ENCODE measurements at places on chromosomes 1 and 21.
A peak's percentile ranks its signal among the peaks of the same experiment; 100 is the strongest.

DNA sequence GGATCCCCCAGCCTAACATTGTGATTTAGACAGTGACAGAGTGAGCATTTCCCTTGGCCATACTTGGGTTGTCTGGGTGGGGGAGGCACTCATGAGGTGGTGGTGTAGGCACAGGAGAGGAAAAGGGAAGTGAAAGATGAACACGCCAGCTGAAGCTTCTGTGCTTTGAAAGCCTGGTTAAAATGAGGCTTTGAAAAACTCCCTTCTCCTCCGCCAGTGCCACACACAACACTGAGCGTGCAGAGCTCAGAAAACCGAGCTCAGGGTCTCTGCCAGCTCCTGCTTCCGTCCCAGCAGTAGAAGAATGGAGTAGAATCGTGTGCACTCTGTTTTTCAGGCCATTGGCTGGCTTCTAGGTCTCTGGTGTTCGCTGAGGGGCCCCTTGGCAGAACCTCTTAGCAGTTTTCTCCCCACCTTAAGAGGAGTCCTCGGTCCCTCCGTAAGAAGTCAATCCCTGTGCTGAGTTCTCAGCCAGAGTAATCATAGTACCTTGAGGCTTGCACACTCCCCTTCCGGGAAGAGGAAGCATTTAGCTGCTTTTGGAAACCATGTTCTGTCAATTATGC is 12.9 kb downstream of the PLEKHM2 start:
- DNase-seq = no peak

- no peak for DNase-seq
These were observed 1.2 kb upstream of the ZNF683 start for GRCh38 chr1:26373789-26374188.

DNA sequence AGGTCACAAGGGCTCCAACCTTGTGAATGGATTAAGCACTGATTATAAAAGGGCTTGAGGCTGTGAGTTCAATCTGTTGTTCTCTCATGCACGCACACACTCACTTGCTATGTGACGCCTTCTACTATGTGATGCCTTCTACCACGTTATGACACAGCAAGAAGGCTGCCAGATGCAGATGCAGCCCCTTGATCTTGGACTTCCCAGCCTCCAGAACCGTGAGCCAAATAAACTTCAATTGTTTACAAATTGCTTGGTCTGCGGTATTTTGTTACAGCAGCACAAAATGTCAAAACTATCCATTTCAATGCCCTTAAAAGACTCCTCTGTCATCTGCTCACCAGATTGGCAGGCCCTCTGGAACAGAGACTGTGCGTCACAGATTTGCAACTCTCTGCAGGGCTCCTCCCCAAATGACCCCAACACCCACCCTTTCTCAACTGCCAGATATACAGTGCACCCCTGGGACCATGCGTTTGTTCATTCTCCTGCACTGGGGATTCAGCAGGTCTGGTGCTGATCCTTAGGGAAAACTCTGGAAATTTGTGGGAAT is 47.8 kb upstream of the KANK4 start:
- no peak for DNase-seq

- no peak for DNase-seq
These were observed 121.2 kb downstream of the LMX1A start for GRCh38 chr1:165235155-165235776.

GRCh38 chr21:41768437-41769042 is 1.7 kb upstream of the RIPK4 start:
- DNase-seq = no peak

DNA sequence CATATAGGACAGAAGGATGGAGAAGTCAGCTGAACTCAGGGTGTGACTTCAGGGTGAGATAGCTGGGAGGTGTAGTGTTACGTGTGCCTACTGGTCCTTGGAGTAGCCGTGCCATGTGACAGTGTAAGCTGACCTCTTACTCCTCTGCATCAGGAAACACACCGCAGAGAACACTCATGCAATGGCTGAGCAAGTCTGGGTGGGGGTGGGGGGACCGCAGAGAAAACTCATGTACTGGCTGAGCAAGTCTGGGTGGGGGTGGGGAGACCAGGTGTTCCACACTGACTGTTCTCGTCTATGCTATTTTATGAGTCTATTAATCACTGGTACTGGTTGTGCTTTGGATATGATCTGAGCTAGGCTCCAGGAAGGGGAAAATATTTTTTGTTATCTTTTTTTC is 233.1 kb downstream of the PAPPA2 start:
- no peak for DNase-seq

DNA sequence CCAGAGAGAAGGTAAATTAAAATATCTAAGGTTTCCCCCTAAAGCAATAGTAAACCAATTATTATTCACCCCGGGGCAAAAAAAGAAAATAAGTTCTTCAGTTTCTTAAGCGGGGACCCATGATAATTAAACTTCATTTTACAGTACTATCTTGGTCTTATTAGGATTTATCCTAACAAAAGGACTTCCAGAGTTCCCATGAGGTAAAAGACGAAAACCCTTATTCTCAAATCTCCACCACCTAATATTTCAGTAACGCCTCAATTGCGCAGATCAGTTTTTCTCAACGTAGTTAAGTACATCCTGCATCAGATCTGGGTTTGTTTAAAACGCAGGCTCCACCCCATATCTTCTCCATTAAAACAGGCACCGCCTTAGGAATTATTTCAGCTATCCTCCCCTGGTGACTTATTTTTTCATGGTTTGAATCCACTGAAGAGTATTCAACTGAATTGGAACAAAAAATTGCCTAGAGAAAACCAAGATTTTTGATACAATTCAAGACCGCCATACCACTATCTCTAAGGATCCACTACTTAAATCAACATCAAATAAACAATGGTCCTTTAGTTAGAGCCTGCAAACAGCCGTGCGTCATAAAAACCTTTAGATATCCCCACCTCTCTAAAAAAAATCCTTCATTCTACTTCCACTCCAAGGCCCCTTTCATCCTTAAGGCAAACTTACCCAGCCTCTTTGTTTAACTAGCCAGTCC is 1.7 kb downstream of the MCL1 start:
- DNase-seq = no peak

DNA sequence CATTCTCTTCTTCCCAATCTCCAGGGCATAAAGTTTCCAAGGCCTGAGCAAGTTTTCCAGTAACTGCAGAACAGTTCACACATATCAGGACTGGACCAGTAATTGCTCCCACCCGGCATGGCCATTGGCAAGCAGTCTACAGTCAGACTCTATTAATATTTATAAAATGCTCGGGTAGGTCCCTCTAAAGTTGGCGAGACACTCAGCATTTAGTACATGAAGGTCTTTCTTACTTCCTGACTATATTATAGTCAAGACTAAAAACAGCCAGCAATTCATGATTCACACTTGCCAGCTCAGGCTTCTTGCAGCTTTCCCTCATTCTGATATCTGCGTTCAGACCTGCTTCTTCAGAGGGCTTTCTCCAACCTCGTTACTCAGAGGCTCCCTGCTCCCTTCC is 25.4 kb downstream of the GADD45A start:
- no peak for DNase-seq

DNA sequence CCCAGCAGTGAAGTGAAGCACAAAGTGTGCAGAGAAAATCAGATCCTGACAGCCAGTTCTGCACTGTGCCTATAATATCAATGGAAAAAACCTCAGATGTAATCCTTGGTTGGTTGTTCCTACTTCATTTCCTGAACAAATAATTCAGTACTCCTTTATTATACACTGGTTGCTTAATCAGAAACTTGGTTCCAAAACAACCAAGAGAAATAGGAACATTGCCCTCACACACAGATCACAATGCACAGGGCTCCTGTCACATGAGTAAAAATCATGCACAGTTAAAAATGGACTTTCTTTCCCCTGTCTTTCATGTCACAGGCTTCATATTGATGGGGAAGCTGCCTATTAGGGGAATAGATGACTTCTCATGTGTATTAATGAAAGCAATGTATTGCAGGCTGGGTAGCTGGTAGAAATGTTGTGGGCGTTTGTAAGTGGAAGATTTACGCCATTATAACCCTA is 9.7 kb downstream of the DNASE2B start:
- no peak for DNase-seq

- no peak for DNase-seq
These were observed 154.6 kb downstream of the PLPPR5 start for GRCh38 chr1:98849969-98850636.

- DNase-seq = no peak
These were observed 547.3 kb upstream of the BEND5 start for GRCh38 chr1:49323925-49324540.

DNA sequence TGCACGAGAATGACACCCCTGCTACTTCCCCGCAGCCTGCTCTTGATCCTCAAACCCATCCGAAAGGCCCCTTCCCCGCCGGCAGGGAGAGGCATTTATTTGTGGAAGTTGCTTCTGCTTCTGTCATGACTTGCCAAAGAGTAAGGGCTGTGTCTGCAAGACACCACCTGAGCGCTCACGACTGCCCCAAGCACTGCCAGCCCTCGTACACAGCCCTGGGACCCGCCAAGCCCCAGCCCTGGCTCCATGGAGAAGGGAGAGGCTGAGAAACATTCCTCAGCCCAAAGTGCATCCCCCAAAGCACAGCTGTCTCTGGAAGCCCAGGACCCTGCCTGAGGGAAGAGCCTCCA is 6.3 kb upstream of the TPRG1L start:
- DNase-seq = no peak

GRCh38 chr1:189706594-189706993 is 771.1 kb downstream of the BRINP3 start:
- no peak for DNase-seq

- no peak for DNase-seq
These were observed 43.2 kb upstream of the ADGRL2 start for GRCh38 chr1:81757398-81758020.

GRCh38 chr1:154547105-154547732 is 11.2 kb downstream of the UBE2Q1 start:
- DNase-seq = no peak

- DNase-seq = no peak
These were observed 22.6 kb downstream of the ALDH9A1 start for GRCh38 chr1:165675794-165676193.

- no peak for DNase-seq
These were observed 940 bp downstream of the SRRM1 start for GRCh38 chr1:24644100-24644384.

GRCh38 chr1:166721145-166721544 is 118.1 kb upstream of the POGK start:
- DNase-seq = no peak

GRCh38 chr1:89259283-89259971 is 13.2 kb downstream of the GBP5 start:
- peak; percentile 36 for DNase-seq

DNA sequence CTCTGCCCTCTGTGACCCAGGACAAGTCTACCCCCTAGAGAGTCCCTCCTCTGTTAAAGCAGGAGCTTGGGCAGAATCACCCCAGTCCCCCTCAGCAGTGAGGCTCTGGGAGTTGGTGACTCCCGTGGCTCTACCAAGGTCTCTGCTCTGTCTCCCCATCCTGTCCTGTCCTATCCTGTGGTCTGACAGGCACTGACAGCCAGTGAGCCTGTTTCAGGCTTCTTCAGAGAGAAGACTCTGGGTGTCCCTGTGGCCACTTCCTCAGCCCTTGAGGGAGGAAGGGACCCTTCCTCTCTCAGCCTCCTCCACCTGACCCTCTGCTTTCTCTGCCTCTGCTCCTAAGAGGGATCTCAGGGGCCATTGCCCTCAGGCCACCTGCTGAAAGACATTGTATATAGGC is 148.7 kb downstream of the FCRL5 start:
- no peak for DNase-seq

DNA sequence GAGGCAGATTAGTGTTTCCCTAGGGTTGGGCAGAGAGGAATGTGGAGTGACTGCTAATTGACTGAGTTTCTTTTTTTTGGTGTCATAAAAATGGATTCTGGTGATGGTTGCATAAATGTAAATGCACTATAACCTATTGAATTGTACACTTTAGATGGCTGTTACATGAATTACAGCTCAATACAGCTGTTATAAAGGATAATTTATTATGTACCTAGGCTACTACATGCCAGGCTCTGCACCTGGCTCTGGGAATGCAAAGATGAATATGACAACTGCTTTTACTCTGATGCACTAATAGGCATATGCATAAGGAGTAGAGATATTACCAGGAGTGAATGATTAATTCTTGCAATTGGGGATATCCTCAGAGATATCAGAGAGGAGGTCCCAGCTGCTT is 345.3 kb downstream of the PTBP2 start:
- DNase-seq = no peak

DNA sequence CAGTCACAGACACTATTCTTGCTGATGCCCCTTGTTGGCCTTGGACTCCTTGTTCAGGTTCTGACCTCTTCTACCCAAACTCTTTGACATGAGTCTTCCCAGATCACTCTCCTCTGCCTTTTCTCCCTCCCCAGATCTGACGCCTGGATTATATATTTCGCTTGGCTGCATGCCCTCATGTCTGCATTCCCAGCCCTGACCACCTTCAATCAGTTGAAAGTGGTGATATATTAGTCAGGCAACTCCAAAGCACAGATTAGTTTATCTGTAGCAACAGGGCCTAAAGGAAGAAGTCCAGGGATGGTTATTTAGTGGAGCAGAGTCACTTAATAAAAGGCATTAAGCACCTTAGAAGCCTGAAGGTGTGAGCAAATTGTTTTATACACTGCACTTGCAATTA is 110.0 kb upstream of the GUCA2B start:
- DNase-seq = no peak

DNA sequence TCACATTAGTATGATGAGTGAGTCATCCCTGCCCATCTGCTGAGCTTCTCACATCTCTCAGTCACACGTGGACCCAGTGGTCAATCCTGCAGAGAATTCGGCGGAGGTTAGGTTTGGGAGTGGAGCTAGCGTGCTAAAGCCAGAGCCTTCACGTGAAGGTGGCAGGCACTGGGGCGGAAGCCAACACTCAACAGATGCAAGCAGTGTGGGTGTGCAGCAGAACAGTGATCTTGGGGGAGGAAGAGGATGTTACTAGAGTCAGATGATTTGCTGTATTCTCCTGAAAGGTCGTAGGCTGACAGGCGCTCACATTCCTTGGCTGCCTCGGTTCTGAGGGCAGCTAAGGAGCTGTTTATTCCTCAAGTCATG is 6.7 kb downstream of the C1orf115 start:
- DNase-seq = no peak

DNA sequence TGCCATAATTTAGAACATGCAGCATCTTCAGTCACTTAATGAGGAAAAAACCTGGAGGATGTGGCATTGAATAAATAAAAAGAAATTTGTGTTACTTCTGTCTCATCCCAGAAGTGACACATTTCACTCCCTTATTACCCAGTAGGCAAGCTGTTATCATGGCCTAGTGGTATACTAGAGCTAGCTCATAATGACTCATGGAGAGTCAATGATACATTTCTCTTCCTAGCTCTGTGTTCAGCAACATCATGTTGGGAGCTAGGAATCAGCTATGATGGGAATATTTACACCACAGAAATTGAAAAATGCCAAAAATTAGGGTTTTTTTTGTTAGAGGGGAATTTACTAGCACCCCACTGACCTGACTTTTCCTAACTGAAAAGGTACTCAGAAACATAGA is 182.7 kb downstream of the HMCN1 start:
- DNase-seq = no peak

GRCh38 chr1:244246334-244246733 is 195.3 kb downstream of the ZBTB18 start:
- DNase-seq = no peak

- no peak for DNase-seq
These were observed 8.8 kb upstream of the IFNLR1 start for GRCh38 chr1:24195874-24196273.

Measured in activated CD4-positive, CD25-positive, alpha-beta regulatory T cell (primary cell).